ENCODE measurements at places on chromosomes 1 and 21. TPM values are rescaled to one million over a fixed set of nuclear protein-coding genes. Genes with fewer than 3 reads are reported as not detected.
A peak's percentile ranks its signal among the peaks of the same experiment; 100 is the strongest.

DNA sequence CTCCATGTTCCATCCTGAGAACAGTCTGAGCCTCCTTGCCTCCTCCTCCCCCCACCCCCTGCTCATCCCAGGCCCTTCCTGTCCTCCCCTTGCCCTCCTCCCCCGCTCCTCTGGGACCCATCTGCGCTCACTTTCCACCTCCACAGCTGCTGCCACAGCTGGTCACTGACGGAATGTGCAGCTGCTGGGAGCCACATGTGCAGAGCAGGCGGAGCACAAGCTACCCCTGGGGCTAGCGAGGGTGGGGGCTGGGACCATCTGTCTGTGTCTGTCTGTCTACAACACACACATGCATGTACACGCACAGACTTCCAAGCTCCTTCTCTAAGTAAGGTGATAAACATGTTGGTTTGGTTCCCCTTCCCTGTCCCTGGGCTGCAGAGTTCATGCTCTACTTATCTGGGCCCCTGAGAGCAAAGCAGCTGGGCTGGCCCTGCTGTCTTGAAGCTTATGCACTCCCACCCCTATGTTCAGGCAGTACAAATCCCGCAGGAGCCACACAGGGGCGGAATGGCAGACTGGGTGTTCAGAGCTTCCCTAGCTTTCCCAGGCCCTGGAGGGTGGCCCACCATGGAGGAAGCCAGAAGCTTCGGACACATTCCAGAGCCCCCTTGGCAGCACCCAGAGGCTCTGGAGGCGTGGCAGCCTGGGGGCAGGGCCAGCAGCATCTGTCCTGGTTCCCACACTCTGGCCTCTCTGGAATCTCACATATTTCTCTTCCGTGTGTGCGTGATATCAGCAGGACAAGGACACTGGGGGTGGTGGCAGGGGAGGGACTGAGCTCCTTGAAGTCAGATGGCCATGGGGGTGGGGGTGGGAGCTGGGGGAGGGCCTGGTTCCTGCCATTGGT, 7.0 kb upstream of the HEYL start:
- peak overlapping the region; percentile 93 for H3K27ac ChIP-seq
- no peak overlapping the region for H3K4me3 ChIP-seq
- peaks cover 10% of the 10 kb centered on the region for H3K27me3 ChIP-seq
- peaks cover 27% of the 10 kb centered on the region for H3K4me1 ChIP-seq

GRCh38 chr1:213287987-213288386, 236.9 kb downstream of the RPS6KC1 start:
- no peaks in the 10 kb centered on the region for H3K27me3 ChIP-seq
- no peak overlapping the region for H3K4me3 ChIP-seq
- H3K4me1 ChIP-seq = no peaks in the 10 kb centered on the region
- no peak for DNase-seq

DNA sequence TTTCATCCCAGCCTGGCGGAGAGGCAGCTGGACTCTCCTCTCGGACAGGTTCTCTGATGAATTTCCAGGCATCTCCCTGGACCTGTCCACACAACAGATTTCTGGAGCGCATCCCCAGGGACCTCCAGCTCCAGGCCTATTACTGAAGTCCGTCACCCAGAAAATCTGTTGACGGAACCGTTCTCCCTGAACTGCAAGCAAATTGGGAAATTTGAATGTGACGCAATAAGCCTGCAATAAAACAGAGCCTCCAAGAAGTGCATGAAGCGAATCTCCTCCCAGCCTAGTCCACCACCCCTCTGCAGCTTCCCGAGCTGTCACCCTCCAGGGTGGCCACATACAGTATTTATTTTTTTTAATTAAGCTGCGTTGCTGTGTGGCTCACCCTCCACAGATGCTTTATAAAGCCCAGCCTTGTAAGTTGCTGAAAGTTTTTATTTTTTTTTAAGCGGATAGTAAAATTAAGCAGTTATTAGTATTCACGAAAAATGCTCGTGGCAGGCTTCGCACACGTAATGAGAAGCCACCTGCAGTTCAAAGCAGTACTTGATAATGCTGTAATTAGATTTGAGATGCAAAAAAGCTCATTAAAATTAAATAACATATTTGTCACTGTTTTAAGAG, 173.3 kb downstream of the CAMTA1 start:
- H3K27me3 ChIP-seq = peaks cover 48% of the 10 kb centered on the region
- peaks cover 28% of the 10 kb centered on the region for H3K4me1 ChIP-seq
- H3K36me3 ChIP-seq = no peaks in the 10 kb centered on the region
- H3K4me3 ChIP-seq = no peak overlapping the region
- H3K27ac ChIP-seq = no peak overlapping the region
- no peak for DNase-seq

- no peaks in the 10 kb centered on the region for H3K36me3 ChIP-seq
- no peak overlapping the region for H3K27ac ChIP-seq
- H3K27me3 ChIP-seq = peaks cover 16% of the 10 kb centered on the region
- no peak for DNase-seq
- H3K4me3 ChIP-seq = no peak overlapping the region
Measured at GRCh38 chr1:211610779-211611556, 32.0 kb upstream of the SLC30A1 start.

- no peak for DNase-seq
- H3K27ac ChIP-seq = no peak overlapping the region
- H3K36me3 ChIP-seq = peaks cover 46% of the 10 kb centered on the region
- no peak overlapping the region for H3K4me3 ChIP-seq
- H3K4me1 ChIP-seq = peaks cover 9% of the 10 kb centered on the region
- no peaks in the 10 kb centered on the region for H3K27me3 ChIP-seq
Measured at GRCh38 chr1:145855426-145855948, 3.4 kb downstream of the PIAS3 start.

- no peak for DNase-seq
- H3K4me3 ChIP-seq = peak overlapping the region; percentile 9
- H3K27ac ChIP-seq = peak overlapping the region; percentile 95
Measured at GRCh38 chr1:203512848-203513584, 19.1 kb downstream of the OPTC start.

The MYBPH gene
- total RNA-seq = not detected

The SH2D1B gene
- not detected for total RNA-seq
